Stimulated activated CD4-positive, alpha-beta T cell treated with anti-CD3 and anti-CD28 coated beads, Interleukin-15, amount 100 ng/mL, for 1 hour (primary cell): ENCODE measurements at places on chromosomes 1 and 21.

DNA sequence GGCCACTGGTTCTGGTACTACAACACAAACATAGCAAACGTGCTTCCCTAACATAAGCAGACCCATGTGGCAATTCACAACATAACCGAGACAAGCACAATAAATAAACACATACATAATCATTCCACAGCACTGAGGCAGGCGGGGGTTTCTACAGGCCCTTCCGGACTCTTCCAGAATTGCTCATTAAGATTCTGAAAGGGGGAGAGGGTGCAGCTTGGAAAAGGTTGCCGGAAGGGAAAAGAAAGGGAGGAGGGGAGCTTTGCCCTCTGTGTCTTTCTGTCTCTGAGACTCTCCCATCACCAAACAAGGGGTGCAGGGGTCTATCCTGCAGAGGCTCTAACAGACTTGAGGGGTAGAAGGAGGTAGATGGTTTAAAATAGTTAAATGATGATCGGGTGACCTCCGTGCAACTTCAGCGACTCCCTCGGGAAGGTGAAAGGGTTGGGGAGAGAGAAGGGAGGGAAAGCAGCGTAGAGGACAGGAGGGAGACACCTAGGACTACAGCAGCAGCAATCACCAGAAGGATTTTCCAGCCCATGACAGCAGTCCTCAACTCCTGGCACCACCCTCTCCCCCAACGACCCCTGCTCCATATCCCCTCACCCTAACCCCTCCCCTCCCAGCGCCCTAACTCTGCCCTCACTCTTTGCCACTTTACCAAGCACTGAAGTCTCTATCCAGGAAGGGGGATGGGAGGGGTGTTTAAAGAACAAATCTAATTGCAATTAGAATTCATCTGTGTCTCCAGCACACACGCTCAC, 365.5 kb upstream of the ESRRG start:
- no peak for DNase-seq

- no peak for DNase-seq
Observed at GRCh38 chr1:159847231-159847630, 15.2 kb downstream of the VSIG8 start.

DNA sequence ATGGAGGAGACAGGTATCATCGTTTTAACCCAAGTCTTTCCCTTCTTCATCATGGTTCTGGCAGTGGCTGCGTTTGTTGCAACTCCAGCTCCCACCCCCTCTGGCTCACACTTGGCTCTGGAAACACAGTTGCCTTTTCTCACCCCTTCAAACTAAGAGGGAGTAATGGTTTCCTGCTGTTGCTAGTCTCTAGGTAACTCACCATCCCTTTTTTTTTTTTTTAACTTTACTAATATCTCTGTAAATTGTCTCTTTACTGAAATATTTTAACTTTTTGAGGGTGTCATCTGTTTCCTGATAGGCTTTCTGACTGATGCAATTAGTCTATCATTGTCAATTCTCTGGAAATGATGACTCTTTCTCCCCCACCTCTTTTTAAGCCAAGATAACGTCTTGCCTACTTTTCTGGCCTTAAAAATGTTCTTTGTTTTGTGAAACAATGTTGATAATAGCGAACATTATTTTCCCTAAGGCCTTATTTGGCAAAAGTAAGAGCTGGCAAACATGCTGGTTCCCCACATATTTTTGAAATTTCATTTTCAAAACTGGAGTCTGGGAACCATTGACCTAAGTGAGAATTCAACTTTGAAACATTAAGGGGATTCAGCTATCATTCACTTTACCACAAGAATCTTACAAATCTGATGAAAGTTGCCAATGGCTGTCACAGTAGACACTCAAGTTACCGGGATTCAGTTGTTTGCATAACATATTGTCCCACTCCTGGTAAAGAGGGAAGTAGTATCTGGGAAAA, 85.3 kb downstream of the LEPR start:
- no peak for DNase-seq

- DNase-seq = no peak
Observed at GRCh38 chr1:45644661-45645060, 20.8 kb upstream of the CCDC17 start.

DNA sequence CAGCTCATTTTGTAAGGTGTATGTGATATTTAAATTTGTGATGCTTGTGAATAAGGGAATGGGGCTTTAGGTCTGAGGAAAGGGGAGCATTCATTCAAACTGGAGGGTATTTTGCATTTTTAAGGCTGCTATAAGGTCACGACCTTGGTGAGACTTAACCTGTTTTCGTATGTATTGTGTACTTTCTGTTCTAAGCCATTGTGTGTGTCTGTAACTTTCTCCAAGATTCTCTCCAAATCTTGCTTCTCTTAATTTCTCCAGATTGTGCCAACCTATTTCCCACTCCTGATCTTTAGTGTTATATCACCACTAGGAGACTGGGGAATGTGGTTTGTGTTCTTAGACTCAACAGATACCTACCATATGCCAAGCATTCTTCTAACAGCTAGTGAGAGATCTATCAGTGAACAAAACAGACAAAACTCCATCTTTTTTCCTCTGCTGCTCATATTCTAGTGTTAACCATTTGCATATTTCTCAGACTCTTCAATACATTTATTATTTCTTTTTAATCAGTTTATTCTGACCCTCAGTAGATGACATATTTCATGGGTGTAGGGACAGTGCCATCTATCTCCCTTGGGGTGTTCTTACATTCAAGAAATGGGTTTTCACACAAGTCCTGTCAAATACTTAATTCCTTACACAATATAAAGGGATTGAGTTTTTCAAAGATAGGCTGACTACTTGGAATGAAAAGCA, 27.5 kb downstream of the ATP1B1 start:
- no peak for DNase-seq

DNA sequence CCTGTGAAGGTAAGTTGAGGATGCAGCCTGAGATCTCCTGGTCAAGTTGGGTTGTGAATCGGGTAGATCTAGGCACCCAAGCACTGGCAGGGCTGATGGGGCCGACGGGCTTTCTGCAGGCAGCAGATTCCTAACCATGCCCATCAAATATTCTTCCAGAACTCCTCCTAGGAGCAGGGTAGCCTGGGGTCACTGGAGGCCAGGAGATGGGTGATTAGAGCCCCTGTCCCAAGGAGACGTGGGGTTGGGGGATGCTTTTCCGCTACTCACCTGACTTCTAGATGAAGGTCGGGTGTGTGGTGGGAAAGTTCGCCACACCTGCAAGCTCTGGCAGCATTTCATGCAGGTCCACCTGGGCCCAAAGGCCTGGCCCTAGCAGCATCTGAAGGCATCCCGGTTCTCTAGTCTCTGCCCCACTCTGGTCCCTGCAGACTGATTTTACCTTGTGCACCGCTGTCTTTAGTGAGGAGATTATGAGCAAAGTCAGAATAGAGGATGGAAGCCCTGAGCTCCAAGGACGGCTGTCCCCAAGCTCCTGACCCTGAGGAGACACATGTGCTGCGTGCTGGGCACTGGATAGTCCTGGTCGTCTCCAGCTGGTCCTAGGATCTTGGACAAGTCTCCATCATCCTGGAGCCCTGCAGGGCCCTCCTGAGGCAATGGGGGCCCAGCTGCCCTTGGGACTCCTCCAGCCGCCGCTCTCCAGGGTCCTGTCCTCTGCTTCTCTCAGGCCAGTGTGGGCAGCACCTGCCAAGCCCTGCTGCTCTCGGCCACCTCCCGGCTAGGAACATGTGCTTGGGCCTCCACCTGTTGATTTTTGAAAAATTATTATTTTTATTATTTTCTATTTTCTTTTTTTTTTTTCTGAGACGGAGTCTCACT, 21.8 kb upstream of the C2CD2 start:
- no peak for DNase-seq

DNA sequence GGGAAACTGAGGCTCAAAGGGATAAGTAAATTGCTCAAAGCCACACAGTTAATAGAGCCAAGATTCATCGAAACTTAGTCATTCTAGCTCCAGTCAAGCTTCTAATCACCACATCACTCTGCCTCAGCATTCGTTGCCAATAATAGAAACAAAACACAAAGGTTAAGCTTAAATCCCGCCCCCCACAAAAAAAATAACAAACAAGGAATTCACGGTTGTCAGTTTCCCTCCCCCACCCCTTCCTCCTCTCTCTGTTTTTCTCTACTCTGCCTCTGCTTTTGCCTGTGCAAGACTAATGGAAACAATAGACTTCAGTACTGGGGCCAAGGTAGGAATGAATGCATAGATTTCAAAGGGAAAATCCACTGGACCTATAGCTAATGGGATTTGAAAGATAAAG, 70.7 kb upstream of the ZNF644 start:
- DNase-seq = no peak

DNA sequence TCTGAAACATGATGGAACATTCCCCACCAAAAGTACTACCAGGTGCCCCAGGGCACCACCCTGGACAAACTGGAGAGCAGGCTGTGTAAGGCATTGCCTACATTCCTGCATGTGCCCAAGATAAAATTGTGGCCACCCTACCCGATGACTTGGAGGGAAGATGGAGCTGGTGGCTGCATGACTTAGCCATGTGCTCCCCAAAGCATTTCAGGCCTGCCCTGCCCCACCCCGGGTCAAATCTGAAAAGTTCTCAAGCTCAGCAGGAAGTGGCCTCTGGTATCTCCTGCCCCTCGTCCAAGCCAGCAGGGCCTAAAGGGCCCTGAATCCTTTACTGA, 8.5 kb downstream of the CD2 start:
- no peak for DNase-seq

DNA sequence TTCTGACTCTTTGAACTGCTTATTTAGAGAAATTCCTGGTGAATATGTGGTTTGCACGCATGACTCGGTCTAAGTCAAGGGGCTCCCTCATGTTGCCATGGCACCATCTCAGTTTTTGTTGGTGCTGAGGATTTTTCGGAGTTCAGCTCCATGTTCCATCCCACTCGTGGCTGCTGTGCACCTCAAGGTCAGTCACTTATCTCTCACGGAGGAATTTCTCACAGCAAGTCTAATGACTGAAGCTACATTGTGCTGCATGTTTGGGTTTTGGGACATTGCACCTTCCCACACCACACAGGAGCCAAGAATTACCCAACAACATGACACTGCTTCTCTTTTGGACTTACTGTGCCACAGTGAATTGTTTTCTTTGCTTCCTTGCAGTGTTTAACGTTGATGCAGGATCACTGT, 269.9 kb downstream of the NCAM2 start:
- DNase-seq = no peak

DNA sequence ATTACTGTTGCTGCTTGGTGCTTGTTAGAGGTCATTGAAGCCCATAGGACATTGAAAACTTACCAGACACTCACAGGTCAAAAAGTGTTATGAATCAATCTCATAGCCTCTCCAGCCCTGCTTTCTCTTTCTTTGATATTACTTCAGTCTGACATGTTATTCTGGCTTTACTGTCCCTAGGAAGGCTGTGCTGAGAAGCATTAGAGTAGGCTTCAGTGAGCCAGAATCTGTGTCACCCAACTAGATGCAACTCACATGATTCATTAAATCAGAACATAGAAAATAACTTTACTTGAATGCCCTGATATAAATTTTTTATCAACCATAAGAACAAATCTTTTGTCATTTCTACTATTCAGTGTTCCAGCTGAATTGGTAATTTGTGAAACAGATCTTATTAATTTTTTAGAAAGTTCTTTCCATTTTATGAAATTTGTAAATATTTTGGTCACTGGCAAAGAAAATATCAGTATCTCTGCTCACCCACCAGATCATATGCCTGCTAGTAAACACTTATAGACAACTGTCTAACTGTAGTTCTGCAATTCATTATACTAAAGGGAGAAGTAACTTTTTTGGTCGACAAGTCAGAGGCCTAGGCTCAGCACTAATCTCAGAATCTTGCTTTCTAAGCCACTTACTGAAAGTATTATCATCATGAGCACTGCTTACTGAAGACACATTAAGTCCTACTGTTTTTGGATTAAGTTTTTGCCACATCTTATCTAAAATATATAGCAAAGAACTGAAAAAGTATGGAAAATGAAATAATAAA, 48.2 kb downstream of the RPAP2 start:
- no peak for DNase-seq

- no peak for DNase-seq
Observed at GRCh38 chr1:198538579-198539364, 1.7 kb downstream of the ATP6V1G3 start.

DNA sequence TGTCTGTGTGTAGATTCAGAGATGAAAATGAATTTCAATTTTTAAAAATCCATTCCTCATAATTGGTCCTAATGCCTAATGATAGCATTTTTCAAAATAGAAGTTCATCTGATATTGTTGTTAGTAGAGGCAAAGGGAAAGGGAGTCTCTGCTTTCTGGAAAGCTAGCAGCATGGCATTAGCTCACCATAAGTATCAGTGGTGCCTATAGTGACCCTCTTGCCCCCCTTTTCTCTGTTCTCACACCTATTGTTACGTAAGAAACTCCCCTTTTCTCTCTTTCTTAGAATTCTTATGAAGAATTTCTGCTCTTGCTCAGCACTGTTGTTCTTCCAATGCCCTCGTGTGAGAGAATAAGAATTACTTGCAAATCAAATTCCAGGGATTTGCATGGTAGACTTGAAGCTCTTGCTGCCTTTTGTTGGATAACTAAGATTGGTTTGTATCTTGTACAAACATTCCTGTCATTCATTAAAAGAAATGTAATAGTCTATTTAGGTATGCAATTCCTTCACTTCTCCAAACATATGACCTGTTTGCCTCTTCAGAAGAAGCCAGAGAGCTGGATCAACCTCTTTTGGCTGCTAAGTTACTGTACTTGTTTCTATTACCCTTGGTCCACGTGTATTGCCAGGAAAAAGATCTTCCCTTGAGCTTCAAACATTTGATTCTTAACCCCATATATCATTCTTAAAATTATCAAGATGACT, 69.2 kb upstream of the MAGI3 start:
- DNase-seq = no peak

DNA sequence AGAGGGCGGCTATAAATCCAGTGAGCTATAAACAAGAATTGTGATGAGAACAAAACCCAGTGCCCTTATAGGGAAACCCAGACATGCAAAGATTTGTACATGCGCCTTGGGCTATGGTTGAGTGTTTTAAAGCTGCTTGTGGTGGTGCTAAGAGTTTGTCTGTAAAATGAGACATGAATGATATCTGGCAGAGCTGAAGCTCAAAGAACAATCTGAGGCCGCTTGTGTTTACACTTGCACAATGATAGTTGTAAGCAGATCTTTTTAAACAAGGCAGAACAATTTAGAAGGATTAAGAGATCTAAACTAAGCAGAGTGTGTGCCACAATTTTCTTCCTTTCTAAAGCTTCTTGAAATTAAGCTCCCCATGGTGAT, 80.4 kb upstream of the ADAMTS5 start:
- DNase-seq = no peak

DNA sequence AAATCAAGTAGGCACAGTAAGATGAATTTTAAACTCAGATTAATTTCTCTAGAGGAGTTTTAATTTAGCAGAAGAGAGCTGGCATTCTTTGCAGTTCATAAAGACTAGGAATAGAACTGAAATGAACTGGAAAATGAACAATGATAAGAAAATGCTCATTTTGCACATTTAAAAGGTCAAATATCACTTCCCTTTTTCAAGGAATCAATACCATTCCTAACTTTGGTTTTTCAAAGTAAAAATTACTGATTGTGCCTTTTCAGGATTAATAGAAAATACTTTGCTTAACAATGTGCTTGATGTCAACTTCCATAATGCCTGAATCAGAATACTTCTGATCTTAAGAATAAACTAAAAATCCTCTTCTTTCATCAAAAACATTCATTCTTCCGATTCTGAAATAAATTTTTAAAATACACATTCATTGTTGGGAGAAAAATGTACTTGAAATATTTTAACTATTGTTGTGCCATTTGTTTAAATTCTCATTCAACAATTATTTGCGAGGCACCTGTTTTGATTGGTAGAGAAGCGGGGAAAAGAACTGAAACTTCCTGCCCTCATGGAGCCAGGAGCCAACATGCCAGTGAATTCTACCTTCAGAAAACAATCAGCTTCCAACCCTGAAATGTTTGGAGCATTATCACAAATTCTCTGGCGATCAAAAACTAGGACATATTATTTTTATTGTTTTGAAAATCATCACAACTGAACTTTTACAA, 2.1 kb downstream of the SCAF4 start:
- DNase-seq = no peak

- no peak for DNase-seq
Observed at GRCh38 chr1:169608226-169608625, 21.7 kb downstream of the SELP start.
